ENCODE measurements at places on chromosomes 16 and 17. TPM values are rescaled to one million over a fixed set of nuclear protein-coding genes. Genes with fewer than 3 reads are reported as not detected.

- DNase-seq, result peak; percentile 16
Measured at GRCh38 chr17:5665164-5665563, 80.9 kb upstream of the NLRP1 start.

GRCh38 chr17:81652906-81653771 is 3.2 kb downstream of the PDE6G start:
- no peak for DNase-seq

Gene KRT39
- total RNA-seq, result not detected

Gene ZFP3
- 1.7 TPM for total RNA-seq

GRCh38 chr17:60280673-60281072 is 111.3 kb downstream of the USP32 start:
- no peak for DNase-seq

DNA sequence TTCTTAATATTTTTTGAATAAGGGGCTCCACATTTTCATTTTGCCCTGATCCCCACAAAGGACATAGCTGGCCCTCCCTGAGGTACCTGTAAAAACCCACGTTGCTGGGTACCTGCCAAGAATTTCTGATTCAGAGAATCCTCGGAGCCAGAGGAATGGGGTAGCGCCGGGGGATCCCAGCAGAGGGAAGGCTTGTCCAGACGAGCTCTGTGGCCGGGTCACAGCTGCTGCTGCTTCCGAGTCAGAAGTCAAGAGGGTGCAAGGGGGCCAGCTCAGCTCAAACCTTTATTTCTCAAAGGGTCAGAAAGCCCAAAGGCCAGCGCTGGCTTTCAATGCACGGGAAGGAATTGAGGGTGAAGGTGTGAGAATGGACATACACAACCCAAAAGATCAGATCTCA is 68.9 kb upstream of the SDK2 start:
- DNase-seq, result no peak

GRCh38 chr16:17155485-17155884 is 315.3 kb downstream of the XYLT1 start:
- no peak for DNase-seq

Measured in activated naive CD4-positive, alpha-beta T cell treated with anti-CD3 and anti-CD28 coated beads, Interleukin-2, amount 50 U/mL, for 72 hours (primary cell).